ENCODE measurements at places on chromosomes 2 and 18.
A peak's percentile ranks its signal among the peaks of the same experiment; 100 is the strongest.

GRCh38 chr2:195912079-195912478 is 156.6 kb downstream of the DNAH7 start:
- DNase-seq: no peak

GRCh38 chr2:232103140-232103737 is 141.7 kb downstream of the DIS3L2 start:
- no peak for DNase-seq

GRCh38 chr2:95166065-95166763 is 605 bp downstream of the ZNF2 start:
- DNase-seq: no peak

- DNase-seq: no peak
Measured at GRCh38 chr2:209431701-209432100, 7.9 kb downstream of the MAP2 start.

GRCh38 chr2:16188261-16188890 is 248.0 kb downstream of the MYCN start:
- no peak for DNase-seq

DNA sequence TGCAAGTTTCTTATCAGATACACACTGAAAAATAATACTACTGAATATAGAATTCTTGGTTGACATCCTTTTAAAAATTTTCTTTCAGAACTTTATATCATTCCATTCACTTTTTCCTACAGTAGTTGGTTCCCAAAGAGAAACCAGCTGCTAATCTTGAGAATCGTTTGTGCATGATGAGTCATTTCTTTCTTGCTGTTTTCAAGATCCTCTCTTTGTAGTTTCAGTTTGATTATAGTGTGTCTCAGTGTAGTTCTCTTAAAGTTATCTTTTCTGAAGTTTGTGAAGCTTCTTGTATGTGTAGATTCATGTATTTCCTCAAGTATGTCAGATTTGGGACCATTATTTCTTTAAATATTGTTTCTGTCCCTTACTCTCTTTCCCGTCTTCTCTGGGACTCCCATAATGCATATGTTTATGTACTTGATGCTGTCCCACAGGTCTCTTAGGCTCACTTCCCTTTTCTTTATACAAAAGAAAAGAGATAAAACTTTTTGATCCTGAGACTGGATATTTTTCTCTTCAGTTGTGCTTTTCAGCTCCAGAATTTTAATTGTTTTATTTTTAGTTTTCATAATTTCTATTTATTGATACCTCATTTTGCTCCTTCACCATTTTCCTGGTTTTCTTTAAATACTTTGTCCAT is 801.0 kb downstream of the TDRD15 start:
- peak; percentile 40 for DNase-seq

DNA sequence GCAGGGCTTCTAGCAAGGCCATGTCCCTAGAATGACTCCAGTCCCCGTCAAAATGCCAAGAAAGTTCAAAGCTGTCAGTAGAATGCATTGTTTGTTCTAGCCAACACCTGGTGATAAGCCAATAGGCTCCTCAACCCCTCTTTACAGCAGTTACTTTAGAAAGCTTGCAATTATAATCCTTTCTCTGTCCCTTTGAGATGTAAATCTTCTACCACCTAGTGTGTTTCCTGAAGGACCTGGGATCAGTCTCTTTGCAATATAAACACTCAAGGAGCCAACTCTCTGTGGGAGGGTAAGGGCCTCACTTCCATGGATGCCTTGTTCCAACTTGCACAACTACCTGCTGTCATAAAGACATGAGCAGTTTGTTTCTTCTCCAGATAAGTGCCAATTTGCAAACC is 301.8 kb downstream of the NBAS start:
- no peak for DNase-seq

GRCh38 chr2:222760301-222760897 is 88.9 kb downstream of the MOGAT1 start:
- DNase-seq: no peak

DNA sequence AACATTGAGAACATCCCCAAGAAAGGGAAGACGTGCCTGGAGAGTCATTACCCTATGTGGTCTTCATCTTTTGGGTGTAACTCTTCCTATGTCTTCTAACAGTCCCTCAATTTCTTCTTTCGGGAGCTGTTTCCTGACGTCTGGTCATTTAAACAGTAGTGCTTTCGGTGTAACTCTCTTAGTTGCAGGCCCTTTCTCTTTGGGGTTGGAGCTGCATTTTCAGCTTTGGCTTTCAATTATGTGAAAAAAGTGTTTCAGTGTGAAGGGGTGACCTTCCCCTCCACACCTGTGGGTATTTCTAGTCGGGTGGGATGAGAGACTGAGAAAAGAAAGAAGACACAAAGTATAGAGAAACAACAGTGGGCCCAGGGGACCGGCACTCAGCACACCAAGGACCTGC is 105.9 kb downstream of the CERS6 start:
- no peak for DNase-seq

DNA sequence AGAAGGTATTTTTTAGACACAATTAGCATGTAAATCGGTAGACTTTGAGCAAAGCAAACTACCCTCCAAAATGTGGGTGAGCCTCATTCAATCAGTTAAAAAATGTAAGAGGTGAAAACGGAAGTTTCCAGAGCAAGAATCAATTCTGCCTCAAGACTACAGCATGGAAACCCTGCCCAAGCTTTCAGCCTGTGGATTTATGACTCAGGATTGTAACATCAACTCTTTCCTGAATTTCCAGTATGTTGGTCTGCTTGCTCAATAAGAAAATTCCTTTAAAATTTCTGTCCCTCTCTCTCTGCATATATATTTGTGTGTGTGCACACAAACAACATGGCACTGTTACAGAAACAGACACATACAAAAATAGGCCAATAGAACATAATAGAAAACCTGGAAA is 228.6 kb upstream of the DOK6 start:
- no peak for DNase-seq

DNA sequence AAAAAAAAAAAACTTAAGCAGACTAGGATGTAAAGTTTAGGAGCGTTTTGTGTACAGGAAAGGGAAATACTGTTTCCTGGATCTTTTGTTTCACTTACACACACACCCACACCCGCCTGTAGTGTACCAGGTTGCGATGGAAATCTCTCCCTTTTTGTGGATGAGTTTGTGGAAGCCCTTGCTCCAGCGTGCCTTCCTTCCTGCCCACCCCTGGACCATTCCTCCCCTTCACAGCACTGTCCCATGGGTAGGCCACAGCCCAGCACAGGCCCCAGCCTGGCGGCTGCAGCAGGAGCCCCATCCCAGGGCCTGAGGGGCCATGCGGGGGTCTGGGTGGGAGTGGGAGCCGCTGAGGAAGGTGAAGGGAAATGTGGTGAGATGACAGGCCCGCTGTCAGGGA is 15.1 kb downstream of the MALL start:
- no peak for DNase-seq

- DNase-seq: no peak
Measured at GRCh38 chr18:13983506-13983905, 68.2 kb upstream of the MC2R start.

- DNase-seq: no peak
Measured at GRCh38 chr18:43192408-43192807, 76.9 kb upstream of the RIT2 start.

- peak; percentile 89 for DNase-seq
Measured at GRCh38 chr2:120287183-120288015, 34.7 kb downstream of the RALB start.

DNA sequence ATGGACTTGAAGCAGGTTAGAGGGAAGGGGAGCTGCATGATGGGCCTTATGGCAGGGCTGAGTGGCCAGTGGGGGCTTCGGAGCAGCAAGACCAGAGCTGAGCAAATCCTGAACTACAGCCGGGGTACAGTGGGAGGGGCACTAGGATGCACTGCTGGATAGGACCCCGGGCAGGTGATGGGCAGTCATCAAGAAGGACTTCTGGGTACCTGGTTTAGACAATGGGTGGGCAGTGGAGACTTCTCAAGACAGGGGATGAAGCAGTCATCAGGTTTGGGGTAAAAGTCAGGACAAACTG is 507.4 kb upstream of the MYT1L start:
- no peak for DNase-seq

GRCh38 chr2:203567691-203568090 is 32.6 kb upstream of the RAPH1 start:
- no peak for DNase-seq

GRCh38 chr2:161004379-161004778 is 155.8 kb upstream of the TANK start:
- no peak for DNase-seq

GRCh38 chr2:191036363-191036762 is 22.4 kb upstream of the STAT1 start:
- no peak for DNase-seq

- DNase-seq: no peak
Measured at GRCh38 chr2:71794611-71795010, 341.2 kb downstream of the DYSF start.

GRCh38 chr2:48397846-48398245 is 132.1 kb upstream of the STON1 start:
- no peak for DNase-seq

GRCh38 chr2:211435331-211435730 is 878.9 kb downstream of the CPS1 start:
- DNase-seq: no peak

GRCh38 chr2:223952280-223952968 is 4.8 kb upstream of the MRPL44 start:
- DNase-seq: no peak

GRCh38 chr18:47163241-47163640 is 12.9 kb downstream of the IER3IP1 start:
- DNase-seq: peak; percentile 54

DNA sequence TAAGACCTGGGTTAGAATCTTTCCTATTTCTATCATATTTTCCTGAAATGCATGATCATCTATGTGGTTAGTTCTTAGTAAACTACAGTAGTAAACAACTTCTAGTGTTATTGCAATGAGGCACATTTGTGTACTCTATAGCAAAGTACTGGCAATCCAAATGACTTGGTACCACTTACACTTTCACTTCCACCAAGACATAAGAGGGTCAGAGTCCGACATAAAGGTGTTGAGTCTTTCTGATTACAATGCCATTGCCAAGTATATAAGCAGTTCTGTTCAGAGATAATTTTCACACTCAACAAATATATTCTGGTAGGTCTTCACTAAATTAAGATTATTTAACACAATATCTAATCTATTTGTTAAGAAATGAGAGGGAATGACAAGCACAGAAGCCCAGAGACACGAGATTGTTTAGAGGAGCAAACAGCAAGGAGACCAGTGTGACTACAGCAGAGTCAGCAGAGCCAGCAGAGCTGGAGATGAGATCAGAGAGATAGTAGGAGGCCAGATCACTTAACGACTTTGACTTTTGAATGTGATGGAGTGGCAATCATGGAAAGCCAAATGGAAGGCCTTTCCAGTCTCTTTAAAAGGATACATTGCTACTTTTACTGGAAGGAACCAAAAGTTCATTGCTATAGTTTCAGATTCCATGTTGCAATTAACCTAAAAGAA is 27.5 kb downstream of the SOS1 start:
- DNase-seq: no peak

DNA sequence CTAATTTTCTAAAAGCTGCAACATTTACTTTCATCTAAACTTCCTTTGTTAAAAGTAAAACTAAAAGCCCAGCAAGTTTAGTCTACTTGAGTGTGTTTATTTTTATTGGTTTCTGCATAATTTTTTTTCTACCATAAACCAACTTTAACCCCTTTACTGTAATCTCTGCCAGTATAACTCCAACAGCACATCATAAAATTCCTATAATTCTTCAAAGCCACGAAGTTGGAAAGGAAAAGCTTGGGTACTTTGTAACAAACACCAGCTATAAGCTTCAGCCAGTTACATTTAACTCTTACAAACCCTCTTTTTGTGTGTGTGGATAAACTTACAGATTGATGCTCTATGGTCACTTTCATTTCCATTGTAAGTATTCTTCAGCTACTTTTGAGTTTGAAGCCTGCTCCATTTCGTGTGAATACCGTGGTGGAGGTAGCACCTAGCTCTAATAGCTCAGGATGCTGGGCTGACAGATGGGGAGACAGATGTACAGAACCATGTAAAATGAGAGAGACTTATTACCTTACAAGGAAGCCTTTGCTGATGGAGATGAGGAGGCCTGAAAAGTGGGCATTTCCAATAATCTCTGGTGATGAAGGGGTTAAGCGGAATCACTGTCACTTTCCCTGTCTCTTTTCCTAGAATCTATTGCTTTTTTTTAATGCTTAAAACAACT is 42.5 kb downstream of the ZEB2 start:
- DNase-seq: no peak

DNA sequence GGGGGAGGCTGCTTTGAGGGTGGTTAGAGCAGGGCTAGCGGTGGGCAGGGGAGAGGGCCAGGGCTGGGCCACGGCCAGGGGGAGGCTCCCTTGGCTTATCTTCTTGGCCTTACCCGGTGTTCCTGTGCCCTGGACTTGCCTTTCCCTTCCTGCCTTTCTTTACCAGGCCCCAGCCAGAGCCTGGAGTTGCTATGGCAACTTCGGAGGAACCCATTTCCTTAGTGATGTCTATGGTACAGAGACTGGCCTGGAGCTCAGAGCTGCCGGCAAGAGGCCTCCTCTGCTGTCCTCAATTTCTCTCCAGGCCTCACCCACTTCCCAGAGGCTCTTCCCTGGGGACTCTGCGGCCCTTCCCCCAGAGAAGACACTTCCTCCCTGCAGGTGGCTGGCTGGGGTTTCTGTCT is 11.5 kb downstream of the SPEG start:
- no peak for DNase-seq

DNA sequence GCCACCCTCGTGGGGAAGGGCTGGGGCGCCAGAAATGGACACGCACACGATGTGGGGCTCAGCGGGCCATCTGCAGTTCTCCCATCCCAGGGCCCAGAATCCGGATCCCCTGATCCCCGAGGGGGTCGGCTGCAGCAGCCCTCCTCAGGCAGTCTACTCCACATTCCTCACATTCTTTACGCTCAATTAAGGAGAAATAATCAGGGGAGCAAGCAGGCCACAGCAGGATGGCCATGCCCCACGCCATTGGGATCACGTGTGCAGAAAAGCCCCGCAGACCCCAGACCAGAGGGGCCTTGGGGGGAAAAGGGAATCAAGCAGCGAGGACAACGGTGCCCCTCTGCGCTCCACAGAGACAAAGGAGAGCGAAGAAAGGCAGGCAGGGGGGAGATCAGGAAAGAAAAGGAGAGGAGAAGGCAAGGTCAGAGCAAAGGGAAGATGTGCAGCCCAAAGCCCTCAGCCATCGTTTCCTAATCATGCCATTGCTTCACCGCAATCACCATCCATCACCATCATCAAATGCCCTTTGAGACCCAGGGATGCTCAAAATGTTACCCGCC is 17.5 kb upstream of the PKDCC start:
- no peak for DNase-seq

DNA sequence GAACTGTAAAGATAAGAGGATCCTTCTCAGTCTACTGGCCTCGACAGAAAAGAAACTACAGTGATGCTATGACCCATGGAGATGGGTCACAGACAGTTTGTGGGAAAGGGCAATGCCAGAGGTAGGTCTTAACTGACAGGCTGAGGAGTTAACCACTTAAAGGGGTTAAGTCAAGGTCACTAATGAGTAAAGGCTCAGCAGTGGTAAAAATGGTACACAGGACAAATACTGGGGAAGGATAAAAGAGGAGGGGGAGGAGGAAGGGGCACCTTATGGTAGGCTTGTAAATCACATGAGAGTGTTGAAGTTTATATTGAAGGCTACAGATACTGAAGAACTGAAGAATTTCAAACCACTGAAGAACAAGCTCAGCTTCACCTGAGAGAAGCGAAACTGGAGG is 9.9 kb downstream of the IER3IP1 start:
- no peak for DNase-seq

All from activated CD4-positive, alpha-beta T cell treated with anti-CD3 and anti-CD28 coated beads, Interleukin-2, amount 50 U/mL, for 16 hours (primary cell).